LHCN-M2 (cell line): ENCODE measurements at places on chromosomes 5 and 9.

GRCh38 chr5:168339109-168339771 is 47.8 kb downstream of the WWC1 start:
- DNase-seq = no peak

GRCh38 chr9:94166976-94167346 is 82.7 kb downstream of the PTPDC1 start:
- no peak for DNase-seq

GRCh38 chr5:146426853-146427618 is 20.1 kb upstream of the TCERG1 start:
- DNase-seq = peak; percentile 46

DNA sequence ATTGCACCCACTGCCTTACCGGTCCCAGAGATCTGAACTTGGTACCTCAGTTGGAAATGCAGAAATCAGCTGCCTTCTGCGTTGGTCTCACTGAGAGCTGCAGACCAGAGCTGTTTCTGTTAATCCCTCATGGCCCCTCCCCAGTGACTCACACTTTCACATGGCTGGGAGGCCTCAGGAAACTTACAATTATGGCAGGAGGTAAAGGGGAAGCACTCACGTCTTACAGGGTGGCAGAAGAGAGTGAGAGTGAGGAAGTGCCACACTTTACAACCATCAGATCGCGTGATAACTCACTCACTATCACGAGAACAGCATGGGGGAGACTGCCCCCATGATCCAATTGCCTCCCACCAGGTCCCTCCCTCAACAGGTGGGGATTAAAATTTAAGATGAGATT is 648.5 kb downstream of the MTRR start:
- peak; percentile 27 for DNase-seq

- DNase-seq = no peak
These were observed 30.4 kb downstream of the GABBR2 start for GRCh38 chr9:98678244-98678842.

- no peak for DNase-seq
These were observed 67.5 kb upstream of the S1PR3 start for GRCh38 chr9:88923653-88924288.

DNA sequence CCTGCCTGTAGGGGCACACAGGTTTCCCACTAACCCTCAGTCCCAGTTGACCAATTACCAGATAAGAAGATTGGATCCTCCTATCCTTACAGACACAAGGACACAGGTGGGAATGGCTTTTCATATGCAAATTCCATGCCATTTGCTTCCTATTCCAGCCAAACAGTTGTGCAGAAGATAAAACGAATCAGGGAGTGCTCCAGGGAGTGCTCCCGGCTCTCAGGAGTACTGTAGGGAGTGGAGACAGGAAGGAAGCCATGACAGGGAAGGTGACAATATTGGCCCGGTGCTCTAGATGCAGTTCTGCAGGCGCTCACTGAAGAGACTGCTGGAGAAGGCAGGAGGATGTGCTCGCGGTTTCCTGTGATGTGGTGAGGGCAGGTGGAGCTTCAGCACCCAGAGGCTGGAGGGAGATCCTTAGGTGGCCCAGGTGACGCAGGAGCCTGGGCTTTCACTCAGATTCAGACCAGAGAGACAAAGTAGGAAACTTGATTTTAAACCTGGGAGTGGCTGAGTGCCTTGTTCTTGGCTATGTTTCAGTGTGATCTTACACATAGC is 260.0 kb downstream of the AUH start:
- no peak for DNase-seq

DNA sequence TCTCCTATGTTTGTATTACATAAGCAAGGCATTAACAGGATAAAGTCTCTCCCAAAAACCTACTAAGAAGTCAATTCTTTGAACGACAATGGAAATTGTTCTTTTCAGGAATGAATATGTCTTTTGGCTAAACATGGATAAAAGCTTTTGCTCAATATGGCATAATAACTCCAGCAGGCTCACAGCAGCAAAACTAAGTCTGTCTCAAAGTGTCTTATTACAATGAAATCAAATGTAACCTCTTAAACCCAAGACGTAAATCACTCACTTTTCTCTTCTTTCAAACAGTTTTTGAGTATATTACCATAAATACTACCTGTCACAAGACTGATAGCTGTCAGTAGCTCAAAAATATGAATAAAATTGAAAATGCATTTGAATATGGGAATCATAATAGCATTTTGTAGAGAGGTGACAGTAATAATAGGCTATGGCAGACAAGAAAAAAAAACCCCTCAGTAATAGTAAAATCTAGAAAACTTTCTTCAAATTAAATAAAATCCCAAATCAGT is 41.7 kb upstream of the EFNA5 start:
- no peak for DNase-seq

- DNase-seq = no peak
These were observed 128.2 kb downstream of the OLFM1 start for GRCh38 chr9:135215571-135216161.

- no peak for DNase-seq
These were observed 21.3 kb upstream of the FNIP1 start for GRCh38 chr5:131818001-131818724.

GRCh38 chr9:134054891-134055811 is 12.7 kb downstream of the BRD3 start:
- no peak for DNase-seq

GRCh38 chr5:66710557-66711088 is 114.4 kb downstream of the MAST4 start:
- DNase-seq = no peak

GRCh38 chr9:81893929-81894328 is 34.3 kb upstream of the SPATA31D4 start:
- no peak for DNase-seq

DNA sequence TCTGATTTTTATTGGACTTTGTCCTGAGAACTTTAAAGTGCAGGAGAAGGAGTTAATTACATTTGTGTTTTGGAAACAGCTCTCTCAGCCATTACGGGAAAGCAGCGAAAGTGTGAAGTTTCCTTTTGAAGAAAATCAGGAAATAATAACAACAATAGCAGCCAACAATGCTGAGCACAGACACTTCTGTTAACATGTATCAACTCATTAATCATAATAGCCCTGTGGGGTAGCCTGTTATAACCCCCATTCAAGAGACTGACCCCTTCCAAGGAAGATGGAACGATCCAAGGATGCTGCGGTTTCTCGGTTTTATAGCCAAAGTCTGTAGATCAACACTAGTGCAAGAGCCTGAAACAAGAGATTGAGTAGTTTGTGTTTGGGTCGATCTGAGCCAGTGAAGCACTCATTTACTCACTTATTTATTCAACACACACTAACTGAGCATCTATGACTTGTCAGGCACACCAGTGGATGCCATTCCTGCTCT is 195.5 kb downstream of the DRD1 start:
- no peak for DNase-seq

DNA sequence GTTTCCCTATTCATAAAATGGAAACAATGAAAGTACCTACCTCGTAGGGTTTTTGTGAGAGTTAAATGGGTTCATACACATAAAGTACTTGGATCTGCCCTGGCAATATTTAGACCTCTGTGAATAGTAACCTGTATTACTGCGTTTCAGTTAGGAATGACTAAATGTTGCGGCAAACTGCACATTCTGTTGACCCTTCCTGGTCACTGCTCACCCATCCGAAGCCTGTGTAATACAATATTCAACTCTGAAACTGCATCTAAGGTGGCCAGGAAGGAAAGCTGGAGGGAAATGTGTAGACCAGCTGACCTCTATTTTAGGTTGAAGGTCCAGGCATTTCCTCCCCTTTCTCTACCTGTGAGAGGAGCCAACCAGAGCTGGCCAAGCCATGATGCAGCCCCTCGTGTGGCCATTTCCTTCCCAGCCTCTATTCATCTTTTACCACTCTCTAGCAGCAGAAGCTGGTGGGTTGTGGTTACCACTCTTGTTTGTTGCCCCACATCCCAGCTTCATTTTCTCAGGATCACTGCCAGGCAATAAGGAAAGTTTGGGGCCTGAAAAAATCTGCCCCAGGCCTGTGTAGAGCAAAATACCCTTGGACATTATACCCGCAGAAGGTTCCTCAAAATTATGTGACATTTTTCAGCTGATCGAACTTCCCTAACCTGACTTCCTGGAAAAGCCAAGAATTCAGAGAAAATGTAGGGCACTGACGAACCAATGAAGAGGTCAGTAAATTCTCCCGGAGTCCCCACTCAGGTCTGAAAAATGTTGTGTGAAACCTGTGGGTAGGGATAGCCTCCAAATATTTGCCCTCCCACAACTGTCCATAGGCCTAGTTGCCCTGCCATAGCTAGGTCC is 20.5 kb upstream of the PDCD1LG2 start:
- DNase-seq = no peak

DNA sequence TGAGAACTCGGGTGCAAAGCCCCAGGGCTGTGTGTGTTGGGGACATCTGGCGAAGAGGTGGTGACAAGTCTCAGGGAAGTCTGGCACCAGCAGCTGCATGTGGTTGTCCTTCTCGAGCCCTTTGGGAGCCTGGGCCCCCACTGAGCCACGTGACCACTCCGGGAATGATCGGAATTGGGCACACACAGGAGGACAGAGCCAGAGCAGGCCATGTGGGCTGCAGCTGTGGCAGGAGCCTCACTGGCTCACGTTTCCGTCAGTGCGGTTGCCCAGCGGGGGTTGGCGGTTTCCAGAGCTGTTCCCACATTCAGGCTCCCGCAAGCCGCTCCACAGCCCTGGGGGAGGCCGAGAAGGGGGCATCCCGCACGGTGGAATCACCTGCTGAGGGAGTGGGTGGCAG is 6.8 kb upstream of the CEL start:
- DNase-seq = peak; percentile 91

GRCh38 chr5:124007675-124008398 is 495.9 kb downstream of the CSNK1G3 start:
- peak; percentile 16 for DNase-seq

- no peak for DNase-seq
These were observed 41.2 kb upstream of the FAM174A start for GRCh38 chr5:100493996-100494395.

- no peak for DNase-seq
These were observed 37.2 kb upstream of the SH3PXD2B start for GRCh38 chr5:172491481-172491880.

GRCh38 chr5:112886975-112887374 is 25.9 kb downstream of the SRP19 start:
- no peak for DNase-seq

- DNase-seq = no peak
These were observed 7.1 kb upstream of the TNFSF8 start for GRCh38 chr9:114937516-114937915.

GRCh38 chr9:93224591-93224990 is 40.7 kb downstream of the WNK2 start:
- no peak for DNase-seq

- no peak for DNase-seq
These were observed 358.9 kb upstream of the IRX2 start for GRCh38 chr5:3110371-3110770.

DNA sequence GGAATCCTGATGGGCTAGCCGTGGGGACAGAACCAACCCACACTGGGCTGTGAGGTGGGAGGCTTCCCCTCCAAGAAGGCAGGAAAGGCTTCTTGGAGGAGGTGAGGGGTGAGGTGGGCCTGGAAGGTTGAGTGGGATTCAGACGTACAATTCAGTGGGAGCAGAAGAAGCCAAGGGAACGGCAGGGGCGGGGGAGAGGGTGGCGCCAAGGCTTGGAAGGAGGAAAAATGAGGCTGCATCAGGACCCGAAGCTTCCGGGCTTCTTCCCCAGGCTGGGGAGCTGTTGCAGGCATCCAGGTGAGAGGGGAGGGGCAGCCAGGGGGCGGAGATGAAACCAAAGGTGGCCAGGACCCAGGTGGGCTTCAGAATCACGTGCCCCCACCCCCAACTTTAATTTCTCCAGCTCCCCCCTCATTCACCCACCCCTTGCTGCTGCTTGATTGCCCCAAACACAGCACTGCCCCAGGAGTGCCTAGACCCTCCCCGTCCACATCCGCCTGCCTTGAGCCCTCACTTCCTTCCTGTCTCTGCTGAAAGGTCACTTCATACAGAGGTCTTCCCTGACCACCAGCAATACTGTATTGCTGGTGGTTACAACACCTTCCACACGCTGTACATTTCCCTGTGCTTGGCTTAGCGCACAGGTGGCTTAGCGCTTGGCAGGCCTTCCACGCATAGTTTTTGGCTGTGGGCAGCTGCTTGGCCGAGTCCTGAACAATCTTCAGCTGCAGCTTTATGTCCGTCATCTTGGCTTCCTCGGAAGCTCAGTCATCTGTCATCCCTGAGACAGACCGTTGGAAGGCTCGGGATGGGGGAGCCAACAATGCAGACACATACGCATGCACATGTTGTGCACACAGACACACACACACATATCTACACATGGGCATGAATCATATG is 193.5 kb downstream of the RGS3 start:
- DNase-seq = no peak

DNA sequence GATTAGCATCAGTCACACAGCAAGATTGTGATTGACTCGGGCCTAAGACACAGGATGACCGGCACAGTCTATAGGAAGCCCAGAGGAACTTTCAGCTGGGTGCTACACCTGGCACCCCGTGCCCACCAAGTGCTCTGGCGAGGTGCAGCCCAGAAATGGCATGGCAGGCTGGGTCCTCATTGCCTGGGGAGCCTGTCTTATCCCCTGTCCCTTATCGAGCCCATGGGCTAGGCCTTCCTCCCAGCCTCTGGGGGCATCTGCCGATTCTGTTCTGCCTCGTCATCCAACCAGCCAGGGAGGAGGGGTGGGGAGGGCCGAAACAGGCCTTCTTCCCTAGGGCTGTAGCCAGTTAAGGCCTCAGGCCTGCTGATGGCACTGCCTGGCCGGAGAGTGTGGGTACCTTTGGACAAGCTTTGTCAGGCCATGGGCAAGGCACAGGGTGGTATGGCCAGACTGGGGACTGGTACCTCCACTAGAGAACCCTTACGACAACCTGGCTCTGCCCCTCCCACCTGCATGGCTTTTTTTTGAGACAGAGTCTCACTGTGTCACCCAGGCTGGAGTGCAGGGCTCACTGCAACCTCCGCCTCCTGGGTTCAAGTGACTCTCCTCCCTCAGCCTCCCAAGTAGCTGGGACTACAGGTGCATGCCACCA is 1.6 kb downstream of the GRK6 start:
- no peak for DNase-seq

- DNase-seq = no peak
These were observed 63.9 kb downstream of the KLHL3 start for GRCh38 chr5:137672001-137672400.

DNA sequence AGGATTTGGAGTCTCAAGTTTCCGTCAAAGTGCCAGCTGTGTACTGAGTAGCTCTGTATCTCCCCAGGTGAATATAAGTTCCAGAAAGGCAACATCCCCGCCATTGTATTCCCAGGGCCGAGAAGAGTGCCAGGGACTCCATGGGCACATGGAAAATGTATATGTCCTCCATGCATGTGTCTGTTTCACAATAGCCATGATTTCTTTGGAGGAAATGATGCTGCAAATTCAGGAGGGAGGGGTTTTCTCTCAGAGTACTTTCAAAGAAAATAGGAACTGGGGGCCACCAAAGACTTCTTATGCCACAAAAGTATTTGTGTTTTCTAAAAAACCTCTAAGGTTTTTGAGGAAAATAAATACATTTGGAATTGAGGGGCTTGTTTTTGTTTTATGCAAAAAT is 524.6 kb downstream of the BNC2 start:
- no peak for DNase-seq

DNA sequence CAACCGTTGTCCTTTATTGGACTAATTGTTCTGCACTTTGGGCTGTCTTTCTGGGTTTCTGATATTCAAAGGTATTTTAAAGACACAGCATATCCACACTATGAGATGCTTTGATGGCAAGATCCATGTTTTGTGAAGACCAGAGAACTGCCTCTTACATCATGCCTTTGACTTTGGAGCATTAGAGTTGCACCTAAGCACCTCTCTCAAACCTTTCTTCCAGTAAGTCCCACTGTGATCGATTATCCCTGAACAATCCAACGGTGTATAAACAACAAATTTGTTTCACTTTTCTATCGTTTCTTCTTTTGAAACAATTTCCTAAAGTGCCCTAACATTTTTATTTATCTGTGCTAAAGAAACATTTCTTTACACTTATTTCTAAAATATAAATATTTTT is 144.4 kb downstream of the KCTD16 start:
- DNase-seq = no peak
